Pancreas (tissue), 10 donors: ENCODE measurements at places on chromosomes 6 and 20. TPM values are rescaled to one million over a fixed set of nuclear protein-coding genes. Genes with fewer than 3 reads are reported as not detected.

The TCP1 gene
- total RNA-seq: 84.1 TPM

DNA sequence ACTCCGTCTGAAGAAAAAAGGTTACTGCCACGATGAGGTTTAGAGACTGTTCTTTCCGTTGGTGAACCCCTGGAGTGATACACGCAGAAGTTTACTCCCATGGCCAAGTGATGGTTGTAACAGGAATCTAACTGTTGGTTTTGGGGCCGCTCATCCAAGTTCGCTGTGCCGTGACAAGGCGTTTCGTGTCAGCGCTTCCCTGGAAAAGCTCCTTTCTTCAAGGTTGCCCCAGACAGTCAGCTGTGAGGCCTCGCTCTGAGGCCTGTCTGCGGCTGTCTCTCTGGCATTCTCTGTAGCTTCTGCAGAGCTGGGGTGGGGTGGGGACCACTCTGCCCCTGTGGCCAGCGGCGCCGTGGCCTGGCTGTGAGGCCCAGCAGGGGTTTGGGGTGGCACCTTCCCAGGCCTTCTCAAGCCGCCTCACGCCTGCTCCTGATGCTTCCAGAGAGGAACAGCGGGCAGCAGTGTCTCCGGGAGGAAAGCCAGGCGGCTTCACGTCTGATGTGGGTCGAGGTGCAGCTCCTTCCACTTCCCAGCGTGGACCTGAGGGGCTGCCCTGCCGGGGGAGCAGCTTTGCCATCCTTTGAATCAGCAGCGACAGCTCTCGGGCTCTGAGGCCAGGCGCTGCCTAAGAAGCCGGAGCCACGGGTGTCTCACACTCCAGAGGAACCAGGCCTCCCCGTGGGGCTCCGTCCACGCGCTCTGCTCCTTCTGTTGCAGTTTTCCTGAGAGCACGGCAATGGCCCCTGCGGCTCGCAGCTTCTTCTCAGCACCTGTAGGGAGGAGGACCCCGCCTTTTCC, 76.2 kb downstream of the SMOC2 start:
- no peak for DNase-seq

The THEMIS gene
- 0.70 TPM for total RNA-seq

GRCh38 chr20:25041813-25042530, 16.0 kb downstream of the ACSS1 start:
- no peak for DNase-seq

The FAM83B gene
- total RNA-seq: 2.0 TPM

GRCh38 chr6:111113336-111114086, 26.2 kb downstream of the SLC16A10 start:
- DNase-seq: peak; percentile 63

GRCh38 chr6:156430386-156430785, 346.8 kb upstream of the ARID1B start:
- no peak for DNase-seq

DNA sequence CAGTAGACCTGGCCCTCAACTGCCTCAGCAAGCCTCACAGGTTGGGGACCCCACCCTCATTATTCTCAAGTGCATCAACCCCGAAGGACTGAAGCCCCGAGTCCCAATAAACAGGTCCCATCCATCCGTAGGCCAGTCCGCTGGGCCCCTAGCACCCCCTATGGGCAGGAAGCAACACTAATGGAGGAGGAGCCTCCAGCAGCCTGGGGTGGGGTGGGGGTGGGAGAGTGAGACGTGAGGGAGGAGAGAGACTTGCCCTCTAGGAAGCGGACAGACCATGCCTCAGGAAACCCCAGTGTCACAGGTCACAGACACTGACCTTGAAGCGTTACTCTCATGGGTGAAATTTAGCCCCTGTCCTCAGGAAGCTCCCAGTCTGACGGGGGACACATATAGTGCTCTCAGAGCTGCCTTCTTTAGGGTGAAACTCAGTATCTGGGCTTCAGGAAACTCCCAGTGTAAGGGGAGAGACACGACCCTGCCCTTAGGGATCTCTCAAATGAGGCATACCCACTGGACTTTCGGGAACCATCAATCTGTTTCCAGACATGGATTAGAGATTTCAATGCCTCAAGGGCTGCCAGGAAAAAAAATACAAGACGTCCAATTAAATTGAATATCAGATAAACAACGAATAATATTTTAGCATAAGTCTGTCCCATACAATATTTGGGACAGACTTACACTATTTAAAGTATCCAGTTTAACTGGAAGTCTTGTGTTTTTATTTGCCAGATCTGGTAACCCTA, 125.8 kb downstream of the MRPL14 start:
- no peak for DNase-seq

The DDX27 gene
- 15.1 TPM for total RNA-seq

DNA sequence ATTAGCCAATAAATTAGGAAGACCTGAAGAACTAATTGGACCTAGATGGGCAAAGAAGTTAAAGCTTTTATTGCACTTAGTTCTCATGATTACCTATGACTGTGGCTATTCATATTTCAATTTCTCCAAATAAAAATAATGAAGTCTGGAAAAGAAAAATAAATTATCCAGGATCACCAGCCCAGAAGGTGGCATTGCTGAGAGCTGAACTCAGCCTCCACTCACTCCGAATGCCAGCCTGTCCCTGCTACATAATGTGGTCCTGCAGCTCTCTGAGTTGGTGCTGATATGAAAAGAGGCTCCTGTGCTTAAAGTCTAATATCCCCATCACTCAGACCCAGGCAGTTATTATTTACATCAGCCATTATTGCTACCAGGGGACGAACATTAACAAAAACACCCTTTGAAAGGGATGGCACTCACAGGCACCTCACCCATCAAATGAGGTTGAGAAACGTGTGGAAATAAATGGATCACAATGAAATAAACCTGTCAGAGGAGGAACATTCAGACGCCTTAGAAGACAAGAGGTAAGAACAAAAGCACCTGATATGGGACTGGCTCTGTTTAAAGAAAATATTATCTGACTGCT, 649.7 kb upstream of the CHD6 start:
- no peak for DNase-seq

The CCM2L gene
- 1.0 TPM for total RNA-seq

GRCh38 chr6:157403686-157404051, 22.7 kb downstream of the ZDHHC14 start:
- DNase-seq: no peak

GRCh38 chr6:155301867-155302266, 12.4 kb downstream of the TFB1M start:
- no peak for DNase-seq

The MUC22 gene
- not detected for total RNA-seq

The TMEM244 gene
- not detected for total RNA-seq

The C6orf141 gene
- total RNA-seq: 2.4 TPM

- DNase-seq: no peak
Measured at GRCh38 chr6:128826606-128827005, 56.3 kb upstream of the LAMA2 start.

DNA sequence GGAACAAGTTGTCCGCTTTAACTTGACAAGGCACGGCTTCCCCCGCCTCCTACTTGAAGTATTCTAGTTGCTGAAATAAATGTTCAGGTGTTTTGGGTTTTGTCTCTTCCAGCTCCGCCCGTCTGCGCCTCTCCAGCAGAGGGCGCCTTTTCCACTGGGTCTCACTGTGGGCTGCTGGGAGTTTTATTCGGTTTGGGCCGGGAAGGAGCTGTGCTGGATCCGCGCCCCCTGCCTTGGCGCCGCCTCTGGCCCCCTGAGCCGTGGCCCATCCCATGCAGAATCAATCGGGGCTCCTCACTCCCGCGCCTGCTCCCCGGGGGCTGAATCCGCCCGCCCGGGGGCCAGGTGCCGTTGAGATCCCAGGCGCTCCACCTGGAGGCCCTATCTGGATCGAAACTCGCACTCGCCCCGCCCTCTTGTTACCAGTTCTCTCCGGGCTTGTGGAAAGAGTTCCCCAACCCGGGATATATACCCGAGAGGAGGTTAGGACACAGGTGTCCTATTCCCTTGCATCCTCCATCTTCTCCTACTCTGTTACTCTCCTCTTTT, 51.0 kb upstream of the TCF21 start:
- DNase-seq: peak; percentile 89

DNA sequence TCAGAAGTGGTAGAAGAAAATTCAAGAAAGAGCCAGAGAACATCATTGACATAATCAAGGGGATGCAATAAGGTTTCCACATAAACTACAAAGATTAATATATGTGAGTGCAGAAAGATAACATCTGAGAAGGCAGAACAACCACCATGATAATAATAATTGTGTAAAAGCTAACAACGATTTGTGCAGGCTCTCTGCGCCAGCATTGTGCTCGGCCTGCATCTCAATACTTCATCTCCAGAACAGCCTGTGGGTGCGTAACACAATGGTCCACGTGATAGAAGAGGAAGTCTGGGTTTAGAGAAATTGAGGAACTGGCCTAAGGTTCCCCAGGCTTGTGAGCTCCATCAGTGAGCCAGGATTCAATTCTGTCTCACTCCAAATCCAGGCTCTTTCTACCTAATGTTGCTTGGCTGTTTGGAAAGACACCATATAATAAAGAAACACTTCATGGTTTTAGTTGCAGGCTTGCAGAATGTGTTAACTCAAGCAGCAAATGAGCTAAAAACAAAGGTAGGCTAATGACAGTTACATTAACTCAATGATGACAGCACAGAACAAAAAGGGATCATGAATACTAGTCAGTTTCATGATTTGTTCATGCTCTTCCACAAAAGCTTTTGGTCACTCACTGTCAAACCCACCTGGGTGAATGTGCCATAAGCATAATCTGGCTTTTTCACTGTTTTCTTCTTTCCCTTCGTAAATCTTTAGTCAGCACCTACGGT, 71.2 kb downstream of the LY86 start:
- no peak for DNase-seq

- DNase-seq: no peak
Measured at GRCh38 chr20:48431653-48432493, 395.9 kb downstream of the PREX1 start.

- no peak for DNase-seq
Measured at GRCh38 chr6:140001821-140002341, 627.4 kb upstream of the CITED2 start.

DNA sequence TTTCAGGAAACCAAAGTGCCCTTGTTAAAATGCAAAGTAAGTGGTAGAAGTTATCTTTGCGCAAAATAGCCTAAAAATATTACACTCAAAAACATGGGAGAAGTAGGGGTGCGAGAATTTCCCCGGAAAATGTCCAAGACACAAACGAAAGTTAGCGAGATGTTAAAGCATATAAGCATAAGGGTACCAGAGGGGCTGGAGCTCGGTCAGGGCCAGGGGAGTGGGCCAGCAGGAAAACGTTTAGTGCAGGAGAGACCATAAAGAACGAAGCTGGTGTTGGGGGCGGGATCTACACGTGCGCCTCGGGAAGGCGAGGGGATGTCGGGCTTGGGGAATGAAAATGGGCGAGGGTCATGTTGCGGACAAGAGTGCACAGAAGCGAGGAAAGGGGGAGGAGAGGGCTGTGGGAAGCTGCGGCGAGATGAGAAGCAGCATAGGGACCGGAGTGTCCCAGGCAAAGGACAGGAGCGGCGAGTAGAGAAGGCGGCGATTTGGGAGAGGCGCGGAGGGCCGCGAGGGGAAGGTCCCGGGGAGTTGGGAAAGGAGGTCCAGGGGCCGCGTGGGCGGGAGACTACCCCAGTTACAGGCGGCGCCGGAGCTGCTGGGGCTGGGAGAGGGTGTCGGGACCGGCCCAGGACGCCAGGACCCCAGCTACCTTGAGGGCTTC, 600 bp downstream of the XPO5 start:
- no peak for DNase-seq

DNA sequence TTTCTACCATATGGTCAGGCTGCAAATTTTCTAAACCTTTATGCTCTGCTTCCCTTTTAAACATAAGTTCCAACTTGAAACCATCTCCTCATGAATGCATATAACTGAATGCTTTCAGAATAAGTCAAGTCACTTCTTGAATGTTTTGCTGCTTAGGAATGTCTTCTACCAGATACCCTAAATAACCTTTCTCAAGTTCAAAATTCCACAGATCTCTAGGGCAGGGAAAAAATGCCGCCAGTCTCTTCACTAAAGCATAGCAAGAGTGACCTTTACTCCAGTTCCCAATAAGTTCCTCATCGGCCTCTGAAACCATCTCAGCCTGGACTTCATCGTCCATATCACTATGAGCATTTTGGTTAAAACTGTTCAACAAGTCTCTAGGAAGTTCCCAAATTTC, 1011.2 kb upstream of the CITED2 start:
- no peak for DNase-seq

The BMP2 gene
- total RNA-seq: 6.2 TPM

GRCh38 chr6:30818391-30818841, 65.9 kb upstream of the DDR1 start:
- DNase-seq: no peak

GRCh38 chr20:24488800-24489175, 19.4 kb downstream of the SYNDIG1 start:
- no peak for DNase-seq

- DNase-seq: peak; percentile 53
Measured at GRCh38 chr6:28943557-28944411, 20.0 kb upstream of the TRIM27 start.

- no peak for DNase-seq
Measured at GRCh38 chr6:154479351-154479769, 31.1 kb downstream of the CNKSR3 start.

The THBS2 gene
- total RNA-seq: 23.5 TPM

DNA sequence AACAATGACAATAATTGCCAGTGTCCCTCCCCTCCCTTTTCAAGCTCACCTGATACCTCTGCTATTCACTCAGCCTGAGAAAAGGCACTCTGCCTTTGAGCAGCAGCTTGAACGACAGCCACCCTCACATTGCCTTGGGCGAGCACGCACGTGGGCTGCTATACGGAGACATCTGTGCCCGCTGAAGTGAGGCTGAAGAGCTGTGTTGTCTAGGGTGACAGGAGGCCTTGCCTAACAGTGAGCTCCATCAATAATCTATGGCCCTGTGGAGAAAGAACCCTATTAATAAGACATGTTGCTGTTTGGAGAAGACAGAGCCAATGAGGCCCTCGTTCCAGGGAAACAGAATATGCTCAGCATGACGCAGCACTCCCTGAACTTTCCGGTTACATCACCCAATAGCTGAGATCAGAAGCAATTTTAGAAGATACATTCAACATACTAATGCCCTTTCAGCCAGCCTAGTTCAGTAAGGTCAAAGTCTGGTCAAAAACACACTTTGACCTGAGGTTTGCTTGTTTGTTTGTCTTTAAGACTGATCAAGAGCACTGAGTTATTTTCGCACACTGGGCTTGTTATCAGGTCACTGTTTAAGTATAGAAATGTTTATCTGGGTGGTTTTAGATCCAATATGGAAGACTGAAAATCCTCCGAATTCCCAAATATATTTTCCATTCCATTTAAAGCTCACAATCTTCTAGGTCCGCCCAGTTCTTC, 30.6 kb downstream of the RBM24 start:
- no peak for DNase-seq

- no peak for DNase-seq
Measured at GRCh38 chr6:51273228-51273961, 454.7 kb downstream of the TFAP2B start.

The DDR1 gene
- 112 TPM for total RNA-seq
